ENCODE measurements at places on chromosomes 1 and 21.

DNA sequence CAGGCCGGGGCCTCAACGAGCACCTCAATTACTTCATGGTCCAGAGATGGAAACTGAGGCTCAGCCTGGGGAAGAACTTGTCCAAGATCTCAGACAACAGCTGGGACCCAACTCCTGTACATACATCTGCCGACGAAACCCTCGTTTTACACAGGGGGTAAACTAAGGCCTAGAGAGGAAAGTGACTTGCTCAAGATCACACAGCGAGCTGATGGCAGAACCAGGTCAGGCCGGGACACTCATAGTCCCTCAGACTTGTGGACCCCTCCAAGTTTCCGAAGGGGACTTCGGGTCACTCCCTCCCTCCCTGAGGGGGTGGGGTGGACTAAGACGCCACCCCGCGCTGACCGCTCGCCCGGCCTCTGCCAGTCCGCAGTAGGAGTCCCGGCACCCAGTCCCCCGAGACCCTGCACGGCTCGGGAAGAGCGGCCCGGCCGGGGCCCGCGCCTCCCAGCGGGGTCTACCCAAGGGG is 430 bp downstream of the WASF2 start:
- no peak for DNase-seq

DNA sequence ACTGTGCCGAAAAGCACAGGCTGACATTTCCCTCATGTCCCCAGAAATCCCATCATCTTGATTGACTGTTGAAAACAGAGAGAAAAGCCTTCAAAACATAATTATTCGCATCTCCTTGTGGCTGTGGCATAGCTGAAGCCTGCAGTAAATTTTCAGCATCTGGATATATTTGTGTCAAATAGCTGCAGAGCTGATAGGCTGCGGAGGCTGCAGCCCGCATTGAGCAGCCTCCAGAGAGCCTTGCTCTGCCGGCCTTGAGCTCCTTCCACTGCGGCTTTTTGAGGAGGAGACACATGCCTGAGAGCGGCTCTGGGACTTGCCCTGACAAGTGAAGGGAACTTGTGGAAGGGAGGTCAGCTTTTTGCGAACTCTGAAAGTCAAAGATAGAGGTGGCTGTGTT is 144.7 kb downstream of the RYR2 start:
- DNase-seq = no peak

GRCh38 chr1:56433056-56433577 is 146.2 kb downstream of the PLPP3 start:
- no peak for DNase-seq

DNA sequence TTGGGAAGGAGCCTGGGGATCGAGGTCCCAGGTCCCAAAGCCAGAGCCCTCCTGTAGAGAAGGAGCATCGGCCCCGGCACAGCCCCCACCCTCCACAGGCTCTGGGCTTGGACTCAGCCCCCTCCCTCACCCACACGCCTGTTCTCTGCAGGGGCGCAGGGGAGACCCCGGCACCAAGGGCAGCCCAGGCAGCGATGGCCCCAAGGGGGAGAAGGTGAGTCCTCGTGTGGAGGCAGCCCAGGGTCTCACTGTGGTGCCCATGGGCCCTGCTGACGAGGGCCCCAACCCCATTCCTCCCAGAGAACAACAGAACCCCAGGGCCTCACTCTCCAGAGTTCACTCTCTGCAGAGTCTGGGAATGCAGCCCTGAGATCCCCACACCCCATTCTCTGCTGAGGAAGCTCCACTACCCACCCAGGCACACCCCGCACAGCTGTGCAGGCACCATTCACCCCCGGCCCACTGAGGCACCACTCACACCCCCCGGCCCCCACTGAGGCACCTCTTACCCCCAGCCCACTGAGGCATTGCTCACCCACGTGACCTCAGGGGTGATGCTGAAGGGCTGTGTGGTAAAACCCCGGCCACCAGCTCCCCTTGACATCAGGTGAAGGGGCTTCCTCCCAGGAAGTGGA is 21.8 kb downstream of the COL6A2 start:
- no peak for DNase-seq

- DNase-seq = no peak
Measured at GRCh38 chr1:41102653-41103052, 81.1 kb upstream of the SLFNL1 start.

DNA sequence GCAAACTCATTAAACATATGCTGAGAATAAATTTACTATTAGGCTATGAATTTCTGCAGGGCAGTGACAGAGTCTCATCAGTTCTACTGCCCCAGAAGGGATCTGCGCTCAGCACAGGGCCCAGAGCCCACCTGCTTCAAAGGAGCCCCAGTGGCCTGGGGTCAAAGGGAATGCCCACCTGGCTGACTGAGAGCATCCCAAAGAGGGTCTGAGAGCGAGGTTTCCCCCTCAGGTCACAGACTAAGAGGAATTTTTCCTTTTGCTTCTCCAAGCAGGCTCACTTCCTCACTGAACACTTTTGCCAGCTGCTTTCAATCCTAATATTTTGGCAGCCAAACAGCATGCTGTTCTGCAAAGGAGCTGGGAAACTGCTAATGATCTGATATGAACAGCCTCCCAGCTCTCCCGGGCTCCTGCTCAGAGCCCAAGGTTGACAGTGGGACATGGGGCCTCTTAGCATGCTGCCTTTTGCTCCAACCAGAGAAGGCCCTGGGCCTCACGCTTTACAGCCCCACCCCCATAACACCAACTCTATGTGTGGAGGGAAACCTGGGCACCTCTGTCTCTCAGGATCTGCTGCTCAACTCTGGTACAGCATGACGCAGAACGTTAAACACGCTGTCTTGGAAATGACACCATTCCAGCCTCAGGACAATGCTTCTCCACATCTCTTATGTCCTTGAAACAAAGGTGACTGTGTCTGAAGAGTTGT is 70.7 kb upstream of the SYT6 start:
- no peak for DNase-seq

GRCh38 chr1:180247061-180247460 is 17.0 kb downstream of the LHX4 start:
- no peak for DNase-seq
